ENCODE measurements at places on chromosomes 12 and 14.

- no peak for DNase-seq
Measured at GRCh38 chr12:2240984-2241383, 188.2 kb downstream of the CACNA1C start.

GRCh38 chr14:55433880-55434804, 6.3 kb downstream of the TBPL2 start:
- no peak for DNase-seq

DNA sequence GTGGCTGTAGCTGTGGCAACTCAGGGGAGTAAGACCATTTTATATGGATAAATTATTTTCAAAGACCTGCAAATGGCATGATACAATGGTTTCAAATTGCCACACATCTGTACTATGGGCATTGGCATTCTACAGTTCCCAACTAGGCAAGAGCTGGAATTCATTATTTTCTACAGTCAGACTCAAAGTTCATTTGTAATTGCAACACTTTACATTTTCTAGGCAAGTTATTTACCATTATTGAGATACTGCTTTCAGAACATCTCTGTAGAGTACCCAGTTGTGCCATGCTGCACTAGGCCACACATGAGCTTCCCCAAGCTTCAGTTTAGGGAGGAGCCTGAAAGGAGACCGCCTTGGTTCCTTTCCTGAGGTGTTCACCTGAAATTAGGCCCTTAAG, 8.0 kb upstream of the ATG14 start:
- DNase-seq = no peak

DNA sequence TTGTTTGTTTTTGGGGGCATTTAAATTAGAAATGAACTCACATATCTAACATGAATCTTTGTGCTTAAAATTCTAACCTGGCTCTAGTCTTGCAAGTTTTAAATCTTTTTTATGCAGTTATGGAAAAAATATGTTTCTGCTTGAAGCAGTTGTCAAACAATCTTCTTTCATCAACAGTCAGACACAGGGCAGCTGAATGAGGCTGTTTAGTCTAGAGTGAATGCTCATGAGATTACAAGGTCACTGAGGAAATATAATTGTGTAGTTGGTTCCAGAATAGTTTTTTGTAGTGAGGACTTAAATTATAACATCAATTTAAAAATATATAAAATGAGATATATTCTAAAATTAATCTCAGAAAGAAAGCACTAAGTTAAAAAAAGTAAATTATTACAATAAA, 76.5 kb downstream of the TRMT5 start:
- DNase-seq = no peak

DNA sequence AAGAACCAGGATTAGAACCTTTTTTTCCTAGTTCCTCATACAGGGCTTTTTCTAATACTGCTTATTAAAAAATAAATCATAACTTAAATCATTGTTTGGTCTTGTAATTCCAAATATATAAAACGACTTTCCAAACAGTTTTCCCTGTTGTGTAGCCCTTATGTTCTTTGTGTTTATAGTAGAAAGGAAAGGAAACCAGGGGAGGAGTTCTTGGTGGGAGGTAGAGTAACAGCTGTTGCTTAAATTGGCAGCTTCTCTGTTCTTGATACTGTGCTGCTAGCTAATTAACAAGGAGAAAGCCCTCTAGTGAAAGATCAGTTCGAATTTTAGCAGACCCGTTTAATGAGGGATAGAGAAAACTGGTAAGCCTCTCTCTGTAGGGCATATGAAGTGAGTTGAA, 15.0 kb downstream of the SRP54 start:
- no peak for DNase-seq

DNA sequence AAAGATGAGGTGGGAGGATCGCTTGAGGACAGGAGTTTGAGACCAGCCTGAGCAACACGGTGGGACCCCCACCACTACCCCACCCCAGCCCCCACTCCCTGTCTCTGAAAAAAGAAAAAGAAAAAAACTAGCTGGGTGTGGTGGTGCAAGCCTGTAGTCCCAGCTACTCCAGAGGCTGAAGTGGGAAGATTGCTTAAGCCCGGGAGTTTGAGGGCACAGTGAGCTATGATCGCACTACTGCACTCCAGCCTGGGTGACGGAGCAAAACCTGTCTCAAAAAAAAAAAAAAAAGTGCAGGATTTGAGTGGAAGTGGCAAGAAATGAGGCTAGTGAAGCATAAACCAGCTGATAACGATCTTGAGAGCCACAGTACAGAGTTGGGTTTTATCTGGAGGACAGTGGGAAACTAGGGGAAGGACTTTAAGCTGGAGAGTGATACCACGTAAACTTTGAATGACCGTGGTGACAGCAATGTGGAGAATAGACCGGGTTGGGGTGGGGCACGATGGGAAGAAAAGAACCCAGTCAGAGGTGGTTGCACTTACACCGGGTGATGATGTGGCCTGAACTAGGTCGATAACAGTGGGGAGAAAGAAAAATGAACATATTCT, 85.3 kb downstream of the TMEM260 start:
- DNase-seq = no peak

- no peak for DNase-seq
Measured at GRCh38 chr14:56650979-56651378, 71.4 kb downstream of the TMEM260 start.

GRCh38 chr14:105891631-105892452, 365.5 kb downstream of the TMEM121 start:
- DNase-seq = no peak

- peak; percentile 97 for DNase-seq
Measured at GRCh38 chr12:95217377-95218149, at the start of the genes FGD6 and VEZT. Gene FGD6, minus strand, starts transcription at chr12:95217467. Its CDS starts 227 bp downstream, at chr12:95217240. Gene VEZT, plus strand, starts transcription at chr12:95217807. Its CDS starts 44 bp downstream, at chr12:95217851.

GRCh38 chr12:132872975-132873421, 14.4 kb downstream of the CHFR start:
- DNase-seq = no peak

DNA sequence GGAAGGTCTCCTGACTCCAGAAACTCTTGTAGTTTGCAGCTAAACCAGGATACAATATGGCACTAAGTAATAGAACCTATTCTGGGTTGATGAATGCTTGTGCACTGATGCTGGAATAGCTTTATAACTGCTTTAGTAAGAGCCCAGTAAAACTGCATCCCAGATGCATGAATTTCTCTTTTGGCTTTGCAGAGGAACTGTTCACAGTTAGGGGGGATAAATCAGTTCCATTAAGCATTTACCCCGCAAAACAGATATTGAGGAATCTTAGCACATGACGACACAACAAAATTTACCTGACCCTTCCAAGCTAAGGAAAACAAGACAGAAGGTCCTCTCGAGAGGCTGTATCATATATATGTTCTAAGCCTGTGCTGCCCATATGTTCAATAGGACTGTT, 457.4 kb downstream of the FOXG1 start:
- no peak for DNase-seq

DNA sequence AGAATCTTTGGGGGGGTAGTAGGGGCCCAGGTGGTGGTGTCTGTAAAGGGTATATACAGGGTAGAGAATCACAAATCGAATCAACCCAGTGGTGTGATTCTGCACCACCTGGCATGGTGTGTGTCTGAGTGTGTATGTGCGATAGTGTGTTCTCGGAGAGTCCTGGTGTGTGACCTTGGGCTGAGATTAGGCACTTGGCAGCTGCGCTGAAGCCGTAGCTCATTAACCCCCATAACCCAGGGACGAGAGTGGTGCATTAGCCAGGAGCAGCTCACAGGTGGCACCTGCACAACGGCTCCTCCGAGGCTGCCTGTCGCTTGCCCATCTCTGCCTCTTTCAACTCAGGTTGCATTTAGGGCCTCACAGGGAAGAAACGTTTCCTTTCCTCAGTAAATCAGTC, 15.6 kb upstream of the TESC start:
- no peak for DNase-seq

DNA sequence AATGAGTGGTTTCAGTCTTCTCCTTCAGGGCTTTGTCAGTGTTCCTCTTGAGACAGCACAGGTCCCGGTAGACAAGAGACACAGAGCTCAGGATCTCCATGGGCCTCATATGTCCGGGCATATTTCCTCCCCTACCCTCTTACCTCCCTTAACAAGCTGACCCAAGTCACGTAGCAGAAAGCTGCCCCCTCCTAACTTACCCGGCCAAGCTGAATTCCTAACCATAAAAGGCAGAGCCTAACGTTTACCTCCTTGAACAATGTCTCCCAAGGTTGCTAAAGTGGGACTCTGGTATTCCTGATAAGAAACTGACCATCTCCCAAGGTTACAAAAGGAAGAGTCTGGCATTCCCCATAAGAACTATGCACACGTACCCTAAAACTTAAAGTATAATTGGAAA, 182.2 kb upstream of the USP15 start:
- DNase-seq = no peak

DNA sequence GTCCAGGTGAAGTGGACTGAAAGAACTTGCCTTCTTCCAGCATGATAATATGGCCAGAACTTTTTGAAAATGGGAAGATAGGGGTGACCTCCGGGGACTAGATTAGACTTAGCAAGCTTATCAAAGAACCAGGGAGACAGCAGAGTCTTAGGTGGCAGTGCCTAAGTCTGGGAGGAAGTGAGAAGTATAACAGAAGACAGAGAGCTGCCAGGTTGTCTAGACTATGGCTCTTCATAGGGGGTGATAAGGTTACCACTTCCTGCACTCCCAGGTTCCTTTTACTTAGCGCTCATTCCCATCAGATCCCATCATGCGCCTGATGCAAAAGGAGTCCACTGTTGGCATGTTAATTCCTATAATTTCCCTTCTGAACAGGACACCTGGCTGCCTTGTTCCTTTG, 69.9 kb downstream of the PLXNC1 start:
- DNase-seq = no peak

GRCh38 chr12:28104316-28104715, 85.9 kb upstream of the CCDC91 start:
- no peak for DNase-seq

DNA sequence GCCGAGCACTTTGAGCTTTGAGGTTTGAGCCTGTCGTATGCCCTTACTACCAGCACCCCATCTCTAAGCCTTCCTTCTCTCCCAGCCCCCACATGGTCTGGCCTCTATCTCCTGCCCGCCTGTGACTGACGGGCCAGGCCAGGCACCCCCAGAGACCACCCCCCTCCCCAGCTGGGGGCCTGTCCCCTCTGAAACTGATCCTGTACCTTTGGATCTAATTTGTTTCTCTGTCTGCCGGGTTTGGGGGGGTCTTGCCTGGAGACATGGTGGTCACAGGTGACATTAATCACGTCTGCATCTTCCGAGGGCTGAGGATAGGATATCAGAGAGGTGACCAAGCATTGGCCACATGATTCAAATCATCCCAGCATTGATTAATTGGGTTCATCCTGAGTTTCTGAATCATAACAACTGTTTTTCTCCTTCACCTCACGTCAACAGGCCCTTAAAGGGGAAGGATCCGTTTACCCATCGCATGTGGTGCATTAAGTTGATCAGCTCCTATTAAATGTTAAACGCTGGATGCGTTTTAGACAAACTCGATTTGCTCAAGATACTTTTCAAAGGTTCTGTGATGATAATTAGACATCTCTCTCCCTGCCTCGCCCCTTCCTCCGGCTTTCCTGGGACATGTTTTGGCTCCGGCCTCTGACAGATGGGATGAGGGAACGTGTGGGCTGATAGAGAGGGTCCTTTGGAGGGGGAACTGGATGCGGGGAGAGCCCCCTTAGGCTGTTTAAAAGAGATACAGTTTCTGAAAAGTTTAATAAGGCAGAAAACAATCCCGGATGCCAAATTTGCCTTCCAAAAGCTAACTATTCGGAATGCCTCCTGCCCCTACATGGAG, 63.3 kb upstream of the TBX3 start:
- DNase-seq = no peak

DNA sequence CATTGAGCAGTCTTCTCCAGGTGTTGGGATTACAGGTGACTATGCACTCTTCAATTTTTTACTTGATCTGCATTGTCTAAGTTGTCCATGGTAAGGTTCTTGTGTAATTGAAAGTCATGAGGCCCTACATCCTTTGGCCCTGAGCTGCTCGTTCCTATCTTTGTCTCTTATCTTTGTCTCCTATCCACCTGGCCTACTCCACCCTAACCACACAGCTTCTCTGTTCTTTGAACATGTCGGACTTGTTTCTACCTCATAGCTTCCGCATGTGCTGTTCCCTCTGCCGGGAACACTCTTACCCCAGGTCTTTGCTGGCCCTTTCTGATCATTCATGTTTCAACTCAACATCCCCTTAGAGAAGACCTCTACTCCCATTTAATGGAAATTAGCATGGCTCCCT, 194.8 kb upstream of the TBX3 start:
- no peak for DNase-seq

DNA sequence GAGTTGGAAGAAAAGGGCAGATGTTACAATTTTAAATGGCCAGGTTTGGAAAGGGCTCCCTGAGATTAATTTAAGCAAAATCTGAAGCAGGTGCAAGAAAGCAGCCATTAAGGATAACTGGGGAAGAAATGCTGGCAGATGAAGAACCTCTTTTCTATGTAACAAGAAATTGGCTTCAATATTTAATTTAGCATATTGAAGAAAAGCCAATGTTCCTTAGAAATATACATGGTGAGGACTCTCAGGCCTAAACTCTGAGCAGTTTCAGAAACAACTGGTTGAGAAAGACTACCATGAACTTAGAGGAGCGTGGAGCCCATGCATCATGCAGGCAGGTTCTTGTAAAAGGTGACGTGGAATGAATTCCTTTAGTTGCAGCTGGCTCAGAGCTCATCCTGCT, 152.8 kb downstream of the LRIG3 start:
- DNase-seq = no peak

- DNase-seq = no peak
Measured at GRCh38 chr12:131598717-131599116, 112.2 kb upstream of the SFSWAP start.

DNA sequence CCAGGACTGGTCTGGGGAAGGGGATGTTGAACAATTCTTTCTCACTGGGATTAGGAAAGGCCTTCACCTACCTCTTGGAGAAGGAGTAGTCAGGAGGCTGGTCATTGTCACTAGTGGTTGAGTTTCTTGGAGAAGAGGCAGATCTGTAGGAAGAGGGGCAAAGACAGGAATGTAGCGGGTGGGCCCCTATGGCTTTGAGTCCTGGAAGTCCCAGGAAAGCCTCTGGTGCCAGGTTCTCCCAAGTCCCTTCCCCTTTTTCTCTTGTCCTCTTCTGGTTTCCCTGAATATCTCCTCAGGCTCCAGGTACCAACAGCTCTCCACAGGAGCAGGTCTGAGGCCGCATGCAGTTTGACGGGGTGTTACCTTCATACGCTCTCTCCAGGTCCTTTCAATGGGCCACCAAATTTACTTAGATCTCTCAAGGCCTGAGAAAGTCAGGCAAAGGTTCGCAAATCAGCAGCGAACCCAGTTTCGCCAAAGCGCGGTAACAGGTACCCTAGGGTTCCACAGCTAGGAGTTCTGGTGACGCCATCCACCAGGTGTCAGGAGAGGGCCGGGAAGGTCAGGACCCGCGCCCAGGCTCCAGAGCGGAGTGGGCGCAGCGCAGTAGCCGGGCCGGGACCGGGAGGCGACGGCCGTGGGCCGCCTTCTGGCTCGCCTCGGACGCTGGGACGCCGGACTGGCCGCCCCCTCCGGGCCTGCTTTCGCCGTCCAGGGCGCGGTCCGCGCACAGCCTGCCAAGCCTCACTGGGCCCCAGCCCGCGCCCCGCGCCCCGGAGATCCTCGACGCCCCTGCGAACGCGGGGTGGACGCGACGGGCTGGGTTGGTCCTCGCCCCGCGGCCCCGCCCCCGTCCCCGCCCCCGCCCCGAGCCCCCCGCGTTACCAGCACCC, 795 bp downstream of the SMAGP start:
- DNase-seq = no peak
